Stimulated activated CD8-positive, alpha-beta memory T cell treated with anti-CD3 and anti-CD28 coated beads, Interleukin-7, amount 100 ng/mL, for 4 hours (primary cell): ENCODE measurements at places on chromosomes 2 and 18.

- DNase-seq, result no peak
Observed at GRCh38 chr2:80074321-80075070, 230.1 kb downstream of the LRRTM1 start.

- no peak for DNase-seq
Observed at GRCh38 chr18:26458526-26459232, 89.7 kb downstream of the KCTD1 start.

- DNase-seq, result no peak
Observed at GRCh38 chr2:234464291-234464645, 32.6 kb downstream of the ARL4C start.

GRCh38 chr2:71608034-71608433 lies 154.7 kb downstream of the DYSF start:
- DNase-seq, result no peak

- DNase-seq, result no peak
Observed at GRCh38 chr2:142535311-142535710, 342.2 kb upstream of the KYNU start.

DNA sequence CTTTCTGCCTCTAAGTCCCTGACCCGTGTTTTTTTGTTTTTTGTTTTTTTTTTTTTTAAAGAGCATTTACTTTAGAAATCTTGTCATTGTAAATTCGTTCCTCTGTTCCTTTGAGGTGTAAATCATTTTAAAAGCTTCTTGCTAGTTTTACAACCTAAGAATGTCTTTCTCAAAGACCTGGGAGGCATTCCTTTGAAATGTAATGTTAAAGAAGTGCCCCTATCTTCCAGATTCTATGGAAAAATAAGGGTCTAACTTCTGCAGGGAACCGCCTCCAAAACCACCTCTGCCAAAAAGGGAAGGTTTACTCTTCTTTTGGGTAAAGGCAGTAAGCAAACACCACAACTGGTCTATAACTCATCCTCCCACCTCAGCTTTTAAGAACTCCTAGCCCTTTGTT lies 259.6 kb upstream of the ZNF804A start:
- no peak for DNase-seq

- DNase-seq, result no peak
Observed at GRCh38 chr18:42087235-42087634, 132.2 kb downstream of the PIK3C3 start.
